PC-9 (cell line): ENCODE measurements at places on chromosomes 2 and 18.

- H3K4me1 ChIP-seq, result no peaks in the 10 kb centered on the region
- H3K27ac ChIP-seq, result no peak overlapping the region
- DNase-seq, result no peak
- no peak overlapping the region for H3K4me3 ChIP-seq
- H3K36me3 ChIP-seq, result no peaks in the 10 kb centered on the region
- no peaks in the 10 kb centered on the region for H3K27me3 ChIP-seq
Observed at GRCh38 chr2:167749660-167750059, 497.7 kb downstream of the STK39 start.

- no peaks in the 10 kb centered on the region for H3K36me3 ChIP-seq
- H3K27me3 ChIP-seq, result no peaks in the 10 kb centered on the region
Observed at GRCh38 chr2:207993151-207993763, 32.1 kb downstream of the PLEKHM3 start.

- H3K4me1 ChIP-seq, result peaks cover 21% of the 10 kb centered on the region
- H3K27me3 ChIP-seq, result no peaks in the 10 kb centered on the region
- no peaks in the 10 kb centered on the region for H3K36me3 ChIP-seq
- no peak overlapping the region for H3K27ac ChIP-seq
- H3K4me3 ChIP-seq, result no peak overlapping the region
Observed at GRCh38 chr2:98771721-98772524, 41.0 kb upstream of the MGAT4A start.

- H3K27me3 ChIP-seq, result no peaks in the 10 kb centered on the region
- H3K27ac ChIP-seq, result no peak overlapping the region
- no peak for DNase-seq
Observed at GRCh38 chr2:11862049-11862448, 115.6 kb downstream of the LPIN1 start.
